RWPE2 (cell line): ENCODE measurements at places on chromosomes 4 and X.
A peak's percentile ranks its signal among the peaks of the same experiment; 100 is the strongest.

- H3K36me3 ChIP-seq, result no peaks in the 10 kb centered on the region
- H3K4me1 ChIP-seq, result no peaks in the 10 kb centered on the region
- no peak overlapping the region for H3K4me3 ChIP-seq
- H3K27ac ChIP-seq, result no peak overlapping the region
Observed at GRCh38 chr4:137300776-137301175, 231.5 kb downstream of the PCDH18 start.

GRCh38 chr4:69910016-69910782 is 20.7 kb upstream of the CSN1S1 start:
- H3K27me3 ChIP-seq, result no peaks in the 10 kb centered on the region
- no peak for DNase-seq
- H3K36me3 ChIP-seq, result no peaks in the 10 kb centered on the region
- H3K4me1 ChIP-seq, result peaks cover 7% of the 10 kb centered on the region
- H3K4me3 ChIP-seq, result no peak overlapping the region

- no peak overlapping the region for H3K4me3 ChIP-seq
- H3K27me3 ChIP-seq, result no peaks in the 10 kb centered on the region
- no peaks in the 10 kb centered on the region for H3K4me1 ChIP-seq
- H3K36me3 ChIP-seq, result no peaks in the 10 kb centered on the region
Observed at GRCh38 chrX:96989830-96990571, 106.3 kb downstream of the RPA4 start.

DNA sequence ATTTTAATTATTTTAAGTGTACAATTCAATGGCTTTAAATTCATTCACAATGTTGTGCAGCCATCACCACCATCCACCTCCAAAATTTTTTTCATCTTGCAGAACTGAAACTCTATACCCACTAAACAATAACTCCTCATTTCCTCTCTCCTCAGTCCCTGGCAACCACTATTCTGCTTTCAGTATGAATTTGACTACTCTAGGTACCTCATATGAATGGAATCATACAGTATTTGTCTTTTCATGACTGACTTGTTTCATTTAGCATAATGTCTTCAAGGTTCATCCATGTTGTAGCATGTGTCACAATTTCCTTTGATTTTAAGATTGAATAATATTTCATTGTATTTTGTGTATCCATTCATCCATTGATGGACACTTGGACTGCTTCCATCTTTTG is 46.9 kb downstream of the KIF4A start:
- no peak overlapping the region for H3K27ac ChIP-seq
- H3K36me3 ChIP-seq, result peaks cover 25% of the 10 kb centered on the region
- no peak overlapping the region for H3K4me3 ChIP-seq
- no peaks in the 10 kb centered on the region for H3K27me3 ChIP-seq

DNA sequence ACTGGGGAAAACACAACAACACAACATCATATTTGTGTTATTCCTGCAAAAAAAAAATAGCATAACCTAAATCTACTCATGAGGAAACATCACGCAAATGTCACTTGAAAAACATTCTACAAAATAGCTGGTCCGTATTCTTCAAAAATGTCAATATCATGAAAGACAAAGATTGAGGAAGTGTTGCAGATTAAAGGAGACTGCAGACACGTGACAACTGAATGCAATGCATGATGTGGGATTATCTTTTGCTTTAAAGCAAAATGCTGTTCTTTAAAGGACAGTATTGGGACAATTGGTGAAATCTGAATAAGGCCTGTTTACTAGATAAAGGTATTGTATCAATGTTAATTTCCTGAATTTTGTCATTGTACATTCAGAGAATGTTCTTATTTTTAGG is 157.7 kb downstream of the SMIM20 start:
- no peaks in the 10 kb centered on the region for H3K27me3 ChIP-seq
- peaks cover 20% of the 10 kb centered on the region for H3K4me1 ChIP-seq
- no peak overlapping the region for H3K27ac ChIP-seq
- no peak overlapping the region for H3K4me3 ChIP-seq
- no peaks in the 10 kb centered on the region for H3K36me3 ChIP-seq

DNA sequence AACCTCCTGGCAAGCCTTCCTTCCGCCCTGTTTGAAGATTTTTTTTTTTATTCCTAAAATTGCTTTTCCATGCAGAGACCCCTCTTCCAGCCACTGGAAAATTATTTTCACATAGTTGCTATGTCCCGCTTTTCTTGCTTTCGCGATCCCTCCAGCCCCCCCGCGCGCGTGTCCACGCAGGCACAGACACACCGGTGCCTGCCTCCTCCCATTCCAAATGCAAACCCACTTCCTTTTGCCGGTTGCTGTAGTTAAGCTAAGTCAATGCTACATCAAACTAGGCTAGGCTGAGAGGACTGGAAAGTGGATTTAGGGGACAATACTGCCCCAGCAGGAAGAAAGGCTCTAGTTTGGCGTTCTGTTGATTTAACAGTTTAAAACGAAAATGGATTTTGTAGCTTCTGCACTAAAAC is 111.0 kb downstream of the DHX15 start:
- H3K27me3 ChIP-seq, result peaks cover 37% of the 10 kb centered on the region
- peak overlapping the region; percentile 47 for H3K4me3 ChIP-seq
- no peaks in the 10 kb centered on the region for H3K36me3 ChIP-seq
- H3K27ac ChIP-seq, result no peak overlapping the region
- DNase-seq, result no peak

GRCh38 chr4:42452823-42453222 is 55.5 kb downstream of the SHISA3 start:
- no peaks in the 10 kb centered on the region for H3K27me3 ChIP-seq
- no peaks in the 10 kb centered on the region for H3K4me1 ChIP-seq
- H3K36me3 ChIP-seq, result no peaks in the 10 kb centered on the region
- no peak overlapping the region for H3K27ac ChIP-seq
- H3K4me3 ChIP-seq, result no peak overlapping the region
- no peak for DNase-seq
